ENCODE measurements at places on chromosomes 7 and 10. TPM values are rescaled to one million over a fixed set of nuclear protein-coding genes. Genes with fewer than 3 reads are reported as not detected.

Gene LIPN
- total RNA-seq, result not detected

Gene MLXIPL
- not detected for total RNA-seq

Gene NME8
- not detected for total RNA-seq

Gene GPR26
- not detected for total RNA-seq

Gene CPA2
- total RNA-seq, result not detected

Gene GPR37
- total RNA-seq, result 4.5 TPM

Gene AGAP9
- total RNA-seq, result 5.5 TPM

Gene GHRHR
- not detected for total RNA-seq

Gene MYO3A
- total RNA-seq, result not detected

Gene PNLIPRP3
- total RNA-seq, result 0.17 TPM

Gene CALU
- 1,135 TPM for total RNA-seq

Gene ADAM12
- total RNA-seq, result 28.8 TPM

Gene ANXA8
- 0.15 TPM for total RNA-seq

Gene MRPS24
- 100 TPM for total RNA-seq

Gene NPSR1
- not detected for total RNA-seq

Gene PHF14
- 34.6 TPM for total RNA-seq

Gene GRID1
- total RNA-seq, result not detected

Gene LDB3
- not detected for total RNA-seq

Gene FAM25A
- total RNA-seq, result not detected

Gene SMKR1
- total RNA-seq, result not detected

Gene FKBP9
- 372 TPM for total RNA-seq

Gene SSC4D
- 0.33 TPM for total RNA-seq

Gene GNAT3
- total RNA-seq, result not detected

Gene ASL
- total RNA-seq, result 35.1 TPM

Gene HABP2
- total RNA-seq, result not detected

Gene PNLIP
- not detected for total RNA-seq
